ENCODE measurements at places on chromosomes 1 and 21. TPM values are rescaled to one million over a fixed set of nuclear protein-coding genes. Genes with fewer than 3 reads are reported as not detected.
A peak's percentile ranks its signal among the peaks of the same experiment; 100 is the strongest.

Gene SEC16B
- total RNA-seq: 1.5 TPM

DNA sequence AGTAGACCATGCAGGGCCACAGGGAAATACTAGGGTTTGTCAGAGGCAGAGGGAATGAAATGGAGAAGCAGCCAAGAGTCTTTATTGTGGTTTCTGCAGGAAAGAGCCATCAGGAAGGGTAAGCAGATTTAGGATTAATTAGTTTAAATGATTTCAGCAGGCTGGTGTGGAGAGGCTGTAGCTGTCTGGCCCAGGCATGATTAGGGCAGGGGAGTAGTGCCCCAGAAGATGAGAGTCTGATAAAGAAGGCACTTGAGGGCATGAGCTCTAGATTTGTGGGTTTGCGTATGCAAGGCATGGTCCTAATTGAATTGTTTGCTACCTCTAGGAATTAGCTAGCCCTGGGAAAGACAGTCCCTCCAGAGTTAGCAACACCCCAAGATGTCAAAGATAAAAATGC is 484.6 kb upstream of the PLXNA2 start:
- H3K4me3 ChIP-seq: no peak overlapping the region
- DNase-seq: no peak
- no peaks in the 10 kb centered on the region for H3K4me1 ChIP-seq

DNA sequence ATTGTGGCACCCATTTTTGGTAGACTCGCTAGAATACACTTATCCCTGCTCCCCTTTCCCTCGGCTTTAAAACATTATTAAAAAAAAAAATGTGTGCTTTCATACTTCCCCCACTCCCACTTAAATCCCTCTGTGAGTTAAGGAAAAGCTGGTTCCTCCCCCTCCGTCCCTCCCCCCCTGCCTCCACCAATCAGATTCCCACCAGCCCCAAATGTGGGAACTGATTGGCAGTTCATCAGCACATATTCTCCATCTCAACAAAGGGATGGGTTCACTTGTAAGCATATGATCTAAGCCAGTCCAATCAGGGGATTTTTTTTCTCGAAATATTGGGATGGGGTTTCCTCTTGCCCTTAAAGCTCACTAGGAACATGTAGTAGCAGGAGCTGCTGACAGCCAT is 10.8 kb upstream of the FYB2 start:
- no peak for DNase-seq
- H3K4me3 ChIP-seq: no peak overlapping the region
- H3K27me3 ChIP-seq: no peaks in the 10 kb centered on the region
- peaks cover 16% of the 10 kb centered on the region for H3K4me1 ChIP-seq

DNA sequence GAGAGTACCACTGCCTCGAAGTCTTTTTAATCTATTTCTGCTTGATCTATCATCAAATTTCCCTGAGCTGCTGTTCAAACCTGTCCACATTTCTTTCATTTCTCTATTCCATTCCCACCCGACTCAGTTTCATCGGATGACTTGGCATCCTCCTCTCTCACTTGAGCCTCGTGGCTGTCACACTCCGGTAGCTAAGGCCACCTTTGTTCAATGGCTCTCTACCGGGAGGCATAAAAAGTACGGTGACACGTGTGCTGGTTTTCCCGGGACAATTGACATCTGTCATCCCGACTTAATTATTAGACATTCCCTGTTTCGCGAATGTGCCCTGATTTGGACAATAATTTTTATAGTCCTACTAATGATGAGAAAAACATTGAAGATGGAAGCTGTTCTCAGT is 22.6 kb downstream of the MIS18A start:
- no peaks in the 10 kb centered on the region for H3K36me3 ChIP-seq
- peaks cover 28% of the 10 kb centered on the region for H3K4me1 ChIP-seq
- DNase-seq: no peak
- H3K27ac ChIP-seq: peak overlapping the region; percentile 9
- peak overlapping the region; percentile 12 for H3K4me3 ChIP-seq

GRCh38 chr1:180135535-180135934 is 19.1 kb upstream of the QSOX1 start:
- H3K27ac ChIP-seq: no peak overlapping the region
- no peaks in the 10 kb centered on the region for H3K27me3 ChIP-seq
- no peaks in the 10 kb centered on the region for H3K36me3 ChIP-seq
- peak; percentile 20 for DNase-seq

GRCh38 chr1:226662642-226663326 is 76.3 kb downstream of the ITPKB start:
- no peaks in the 10 kb centered on the region for H3K27me3 ChIP-seq
- no peaks in the 10 kb centered on the region for H3K36me3 ChIP-seq
- peaks cover 32% of the 10 kb centered on the region for H3K4me1 ChIP-seq

All from GM23248 (cell line).